Activated CD8-positive, alpha-beta memory T cell treated with anti-CD3 and anti-CD28 coated beads, Interleukin-2, amount 50 U/mL, for 48 hours (primary cell): ENCODE measurements at places on chromosomes 1 and 21.

- DNase-seq = no peak
These were observed 32.5 kb downstream of the XKR8 start for GRCh38 chr1:27992276-27992675.

GRCh38 chr1:241411776-241412338 is 54.9 kb upstream of the RGS7 start:
- no peak for DNase-seq

DNA sequence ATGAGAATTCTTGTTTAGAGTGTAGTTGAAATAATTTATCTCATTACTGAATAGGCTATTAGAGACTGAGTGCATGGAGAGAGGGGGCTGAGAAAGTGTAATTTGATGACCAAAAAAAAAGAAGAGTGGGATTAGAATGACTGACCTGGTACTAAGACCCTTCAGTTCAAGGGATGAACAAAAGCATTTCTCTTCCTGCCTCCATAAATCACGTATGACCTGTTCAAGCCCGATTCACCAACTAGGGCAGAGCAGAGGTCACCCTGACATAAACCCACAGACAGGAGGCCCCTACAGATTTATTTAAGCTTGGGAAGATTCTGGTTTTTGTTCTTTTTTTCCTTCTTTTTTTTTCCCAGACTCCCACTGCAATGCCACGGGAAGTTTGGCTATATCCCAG is 123.7 kb upstream of the COP1 start:
- no peak for DNase-seq

- DNase-seq = no peak
These were observed 18.8 kb downstream of the C1orf52 start for GRCh38 chr1:85240643-85241042.

DNA sequence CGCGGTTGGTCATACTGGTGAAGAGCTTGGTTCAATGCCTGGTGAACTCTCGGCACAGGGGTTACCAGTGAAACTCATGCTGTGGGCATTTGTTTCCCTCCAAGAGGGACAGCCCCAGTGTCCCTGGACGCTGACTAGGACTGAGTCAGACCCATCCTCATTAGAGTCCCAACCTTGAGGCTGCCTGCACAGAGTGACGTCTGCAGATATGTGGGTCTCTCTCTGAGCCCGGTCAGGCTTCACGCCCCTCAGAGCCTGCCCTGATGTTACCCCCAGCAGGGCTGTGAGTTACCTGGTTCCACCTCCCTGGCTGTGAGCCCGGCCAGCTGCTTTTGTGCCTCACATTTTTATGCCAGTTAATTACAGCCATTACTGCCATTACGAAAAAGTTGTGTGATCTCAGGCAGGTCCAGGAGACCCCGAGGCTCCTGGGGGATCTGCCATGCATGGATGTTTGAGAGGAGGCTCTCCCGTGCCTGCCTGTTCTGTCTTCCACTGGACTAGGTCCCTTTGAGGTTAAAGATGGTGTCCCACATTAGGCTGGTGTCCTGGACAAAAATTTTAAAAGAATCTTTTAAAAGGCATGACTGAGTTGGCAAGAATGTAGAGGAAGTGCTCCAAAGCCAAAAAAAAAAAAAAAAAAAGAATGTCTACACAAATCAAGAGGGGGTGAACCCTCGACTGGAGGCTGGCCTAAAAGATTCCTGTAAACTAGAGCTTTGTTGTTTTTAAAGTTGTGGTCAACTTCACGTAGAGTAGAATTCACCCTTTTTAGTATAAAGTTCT is 36.6 kb upstream of the PADI1 start:
- DNase-seq = no peak

- DNase-seq = no peak
These were observed 37.5 kb upstream of the RD3 start for GRCh38 chr1:211529453-211529852.

- DNase-seq = peak; percentile 75
These were observed 930 bp downstream of the CDC14A start for GRCh38 chr1:100353071-100353801.

DNA sequence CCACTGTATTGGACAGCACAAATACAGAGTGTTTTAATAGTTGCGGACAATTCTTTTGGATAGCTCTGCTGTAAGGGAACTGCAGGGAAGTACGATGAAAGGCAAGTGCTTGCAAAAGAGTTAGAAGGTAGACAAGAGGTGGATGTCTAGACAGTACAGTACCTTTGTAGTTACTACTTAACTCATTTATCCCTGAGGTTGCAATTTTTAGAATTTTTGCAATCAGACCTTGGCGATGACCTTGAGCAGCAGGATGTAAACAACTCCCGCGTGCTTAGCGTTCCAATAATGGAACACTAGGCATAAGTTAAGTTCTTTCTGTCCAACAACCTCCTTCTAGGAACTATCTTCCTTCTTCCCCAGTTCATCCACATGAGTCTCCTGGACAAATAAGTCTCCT is 1.9 kb upstream of the SYT14 start:
- DNase-seq = no peak
